ENCODE measurements at places on chromosomes 11 and 22.

DNA sequence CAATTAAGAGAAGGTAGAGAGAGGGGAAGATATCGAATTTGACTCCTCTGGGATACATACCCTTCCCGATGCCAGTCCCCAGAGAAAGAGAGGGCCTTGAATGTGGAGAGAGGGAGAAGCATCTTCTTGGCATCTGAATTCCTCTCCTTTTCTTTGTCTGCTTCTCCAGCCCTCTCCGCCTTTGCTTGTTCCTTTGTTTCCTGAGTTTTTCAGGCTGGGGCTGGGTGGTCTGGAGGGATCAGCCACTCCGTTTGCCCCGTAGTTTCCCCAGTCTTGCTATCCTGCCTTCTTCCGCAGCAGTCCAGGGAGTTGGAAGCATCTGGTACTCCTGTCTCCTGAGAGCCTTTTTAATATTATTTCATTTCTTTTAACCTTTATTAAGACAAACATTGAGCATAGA lies 107.1 kb upstream of the CADM1 start:
- DNase-seq: no peak

DNA sequence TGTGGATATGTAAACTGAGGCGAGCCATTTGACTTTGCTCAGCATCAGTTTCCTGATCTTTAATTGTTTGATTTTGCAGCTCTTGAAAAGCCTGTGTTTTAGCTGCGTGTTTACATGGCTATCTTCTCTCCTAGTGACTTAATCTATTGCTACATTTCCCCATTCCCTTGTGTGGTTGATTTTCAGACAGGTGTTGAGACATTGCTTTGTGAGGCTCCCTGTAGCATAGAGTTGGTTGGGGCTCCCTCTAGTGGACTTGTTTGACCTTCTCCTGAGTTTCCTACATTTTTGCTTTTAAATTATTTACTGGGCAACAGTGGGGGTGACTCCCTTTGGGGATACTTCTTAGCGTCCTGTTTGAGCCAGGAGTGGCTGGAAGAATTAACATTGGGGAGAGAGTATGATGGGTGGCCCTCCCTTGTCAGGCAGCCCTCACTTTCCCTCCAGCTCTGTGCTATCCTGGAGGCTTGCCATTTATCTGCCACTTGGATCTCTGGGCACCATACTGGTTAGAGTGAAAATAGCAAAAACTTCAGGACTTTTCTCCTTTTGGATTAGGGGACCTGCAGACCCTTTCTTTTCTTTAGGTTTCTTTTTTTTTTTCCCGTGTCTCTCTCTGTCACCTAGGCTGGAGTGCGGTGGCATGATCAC lies 9.2 kb upstream of the CBL start:
- DNase-seq: peak; percentile 57

DNA sequence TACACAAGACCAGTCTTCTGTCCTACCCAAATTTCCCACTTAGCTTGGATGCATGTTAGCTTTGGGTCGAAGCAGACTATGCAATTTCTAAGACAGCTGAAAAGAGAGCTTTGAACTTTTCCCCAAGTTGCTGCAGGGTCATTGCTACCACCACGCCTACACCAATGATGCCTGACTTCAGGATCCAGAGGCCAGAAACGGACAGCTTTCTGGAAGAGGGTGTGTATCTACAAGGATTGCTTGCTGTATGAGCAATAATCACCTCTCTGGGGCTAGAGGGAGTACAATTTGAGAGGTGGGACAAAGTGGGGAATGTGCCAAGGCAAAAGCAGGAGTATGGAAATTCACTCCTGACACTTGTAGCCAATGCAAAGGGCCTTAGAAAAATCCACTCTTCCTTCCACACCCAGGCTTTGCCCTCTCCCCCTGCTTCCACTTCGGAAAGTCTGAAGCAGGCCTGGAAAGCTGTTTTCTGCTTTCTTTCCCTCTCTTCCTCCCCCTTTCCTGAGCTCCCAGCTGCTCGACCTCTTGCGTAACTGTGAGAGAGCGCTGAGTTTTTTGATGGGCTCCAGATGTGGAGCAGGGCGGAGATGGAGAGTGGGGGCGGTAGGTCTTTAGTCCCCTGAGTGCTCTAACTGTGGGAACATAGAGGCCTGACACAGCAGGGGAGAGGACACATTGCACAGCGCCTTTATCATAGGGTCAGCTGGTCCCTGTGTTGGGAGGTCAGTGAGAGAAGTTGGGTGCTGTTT lies 2.1 kb upstream of the PHLDB1 start:
- DNase-seq: peak; percentile 85

DNA sequence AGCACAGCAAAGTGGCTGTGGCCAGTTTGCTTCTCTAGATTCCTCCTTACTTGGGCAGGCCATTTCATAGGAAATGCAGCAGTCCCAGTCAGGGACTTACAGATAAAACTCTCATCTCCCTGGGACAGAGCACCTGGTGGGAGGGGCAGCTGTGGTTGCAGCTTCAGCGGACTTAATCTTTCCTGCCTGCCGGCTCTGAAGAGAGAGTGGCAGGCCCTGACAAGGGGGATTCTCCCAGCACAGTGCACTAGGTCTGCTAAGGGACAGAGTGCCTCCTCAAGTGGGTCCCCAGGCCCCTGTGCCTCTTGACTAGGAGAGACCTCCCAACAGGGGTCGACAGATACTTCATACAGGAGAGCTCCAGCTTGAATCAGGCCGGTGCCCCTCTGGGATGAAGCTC lies 1649.1 kb downstream of the LRRC4C start:
- no peak for DNase-seq

GRCh38 chr11:129943036-129943435 lies 47.7 kb upstream of the NFRKB start:
- DNase-seq: no peak

Measured in smooth muscle cell of the brain vasculature (primary cell).